Foreskin keratinocyte (primary cell): ENCODE measurements at places on chromosomes 4 and X.

GRCh38 chr4:154457471-154457870 is 34.1 kb downstream of the DCHS2 start:
- DNase-seq = no peak

- DNase-seq = no peak
Observed at GRCh38 chr4:91935217-91935616, 368.5 kb upstream of the GRID2 start.

DNA sequence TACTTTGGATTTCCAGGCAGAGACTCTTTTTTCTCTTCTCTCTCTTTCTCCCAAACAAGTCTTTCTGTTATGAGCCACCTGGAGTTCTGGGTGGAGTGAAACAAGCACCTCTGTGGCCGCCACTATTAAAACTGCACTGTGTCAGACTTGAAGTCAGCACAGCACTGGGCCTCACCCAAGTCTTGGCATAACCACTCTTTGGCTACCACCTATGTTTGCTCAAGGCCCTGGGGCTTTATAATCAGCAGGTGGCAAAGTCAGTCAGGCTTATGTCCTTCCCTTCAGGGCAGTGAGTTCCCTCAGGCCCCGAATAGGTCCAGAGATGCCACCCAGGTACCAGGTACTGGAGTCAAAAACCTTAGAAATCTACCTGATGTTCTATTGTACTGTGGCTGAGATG is 52.4 kb downstream of the ITIH6 start:
- no peak for DNase-seq

DNA sequence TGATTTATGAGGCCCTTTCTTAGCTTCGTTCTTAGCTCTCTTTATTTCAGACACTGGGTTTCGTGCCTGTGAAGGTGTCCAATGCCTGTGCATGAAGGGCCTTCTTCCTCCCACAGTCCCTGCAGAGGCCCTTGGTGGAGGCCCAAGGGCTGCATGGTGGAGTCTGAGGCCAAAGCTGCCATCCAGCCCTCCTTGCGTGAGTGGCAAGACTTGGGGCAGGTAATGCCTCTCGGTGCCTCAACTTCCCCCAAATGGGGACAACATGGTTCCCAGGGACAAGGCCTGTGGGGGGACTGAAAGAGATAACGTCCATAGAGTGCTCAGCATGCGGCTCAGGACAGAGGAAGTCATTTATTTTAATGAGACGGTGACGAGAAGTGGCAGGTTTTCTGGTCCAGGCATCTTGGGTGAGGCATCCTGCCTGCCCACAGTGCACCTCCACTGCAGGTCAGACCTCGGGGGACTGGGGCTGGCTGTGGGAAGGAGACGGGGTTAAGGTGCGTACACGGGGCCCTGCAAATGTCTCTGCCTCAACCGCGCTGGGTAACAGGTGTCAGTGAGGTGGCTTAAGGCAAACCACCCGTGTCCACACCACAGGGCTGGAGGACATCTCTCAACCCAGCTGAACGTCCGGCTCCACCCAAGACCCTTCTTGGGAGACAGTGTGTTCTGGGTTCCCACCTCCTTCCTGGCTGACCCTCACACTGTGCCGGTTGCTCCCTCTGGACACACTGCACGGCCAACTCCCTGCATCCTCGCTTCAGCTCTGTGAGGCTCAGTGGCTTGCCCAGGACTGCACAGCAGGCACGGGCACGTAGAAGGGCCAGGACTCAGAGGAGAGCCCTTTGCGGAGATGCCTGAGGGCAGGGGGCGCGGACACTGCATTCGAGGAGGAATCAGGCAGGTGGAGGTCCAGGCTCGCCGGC is 50.5 kb downstream of the PSAPL1 start:
- DNase-seq = no peak

- no peak for DNase-seq
Observed at GRCh38 chr4:157918036-157918832, 254.6 kb downstream of the GASK1B start.

DNA sequence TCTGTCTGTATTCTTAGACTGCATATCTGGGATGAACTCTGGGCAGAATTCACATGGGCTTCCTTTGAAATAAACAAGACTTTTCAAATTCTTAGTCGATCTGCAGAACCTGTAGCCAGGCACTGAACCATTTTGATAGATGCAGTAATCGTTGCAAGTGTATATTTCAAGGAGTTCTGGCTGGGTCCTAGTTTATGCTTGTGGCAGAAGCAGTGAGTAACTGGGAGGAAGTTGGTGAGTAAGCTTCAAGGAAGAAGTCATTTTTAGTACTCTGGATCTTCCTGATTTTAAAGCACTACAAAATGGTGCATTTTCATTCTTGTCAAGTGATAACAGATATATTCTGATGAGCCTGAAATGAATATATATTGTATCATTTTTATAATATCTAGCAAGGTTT is 9.5 kb downstream of the HPRT1 start:
- peak; percentile 32 for DNase-seq
